ENCODE measurements at places on chromosomes 7 and 10.
A peak's percentile ranks its signal among the peaks of the same experiment; 100 is the strongest.

- no peak for DNase-seq
Observed at GRCh38 chr7:29032146-29032545, 74.0 kb upstream of the TRIL start.

DNA sequence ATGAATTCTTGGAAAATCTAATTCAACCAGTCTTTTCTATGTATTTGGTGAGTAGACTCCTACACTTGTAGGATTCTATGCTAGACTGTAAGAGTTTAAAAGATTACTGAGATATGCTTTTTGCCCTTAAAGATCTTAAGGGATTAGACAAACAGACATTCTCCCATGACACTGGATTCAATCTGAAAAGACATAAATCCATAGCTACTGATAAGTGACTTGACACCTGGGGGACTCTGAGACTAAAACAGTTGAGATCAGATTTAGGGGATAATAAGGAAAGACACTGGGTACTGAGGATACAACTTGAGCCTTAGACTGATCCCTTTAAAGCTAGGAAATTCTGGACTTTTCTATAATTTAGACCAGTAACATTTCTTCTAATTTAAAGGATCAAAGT, 1233.4 kb downstream of the XPNPEP1 start:
- DNase-seq = no peak

DNA sequence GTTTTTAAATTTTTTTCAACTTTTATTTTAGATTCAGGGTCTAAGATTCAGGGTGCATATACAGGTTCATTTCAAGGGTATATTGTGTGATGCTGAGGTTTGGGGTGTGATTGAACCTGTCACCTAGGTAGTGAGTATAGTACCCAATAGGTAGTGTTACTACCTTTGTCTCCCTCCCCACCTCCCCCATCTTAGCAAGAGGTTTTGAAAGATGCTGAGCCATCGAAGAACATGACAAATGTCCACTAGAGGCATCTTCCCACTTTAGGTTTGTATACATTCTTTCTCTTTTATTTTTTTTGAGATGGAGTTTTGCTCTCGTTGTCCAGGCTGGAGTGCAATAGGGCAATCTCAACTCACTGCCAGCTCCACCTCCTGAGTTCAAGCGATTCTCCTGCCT, 880 bp upstream of the MGAM2 start:
- DNase-seq = no peak

DNA sequence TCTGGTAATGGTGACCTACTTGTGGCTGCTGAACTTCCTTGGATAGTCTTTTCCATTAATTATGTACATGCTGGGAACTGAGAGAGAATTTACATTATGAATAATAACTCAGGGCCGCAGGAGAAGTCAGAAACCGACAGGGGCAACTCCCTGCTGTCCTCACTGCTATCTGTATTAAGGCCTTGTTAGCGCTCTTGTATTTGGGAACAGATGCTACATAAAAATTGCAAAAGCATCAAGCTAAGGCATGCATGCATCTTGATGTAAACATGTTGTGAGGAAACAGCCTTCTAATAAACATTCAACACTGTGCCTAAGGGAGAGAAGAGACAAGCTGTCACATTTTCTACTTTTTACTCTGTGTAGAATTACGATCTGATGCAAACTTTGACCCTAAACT, 158.4 kb downstream of the PARD3 start:
- DNase-seq = no peak

- DNase-seq = no peak
Observed at GRCh38 chr7:101222275-101222830, 4.4 kb downstream of the ZNHIT1 start.

DNA sequence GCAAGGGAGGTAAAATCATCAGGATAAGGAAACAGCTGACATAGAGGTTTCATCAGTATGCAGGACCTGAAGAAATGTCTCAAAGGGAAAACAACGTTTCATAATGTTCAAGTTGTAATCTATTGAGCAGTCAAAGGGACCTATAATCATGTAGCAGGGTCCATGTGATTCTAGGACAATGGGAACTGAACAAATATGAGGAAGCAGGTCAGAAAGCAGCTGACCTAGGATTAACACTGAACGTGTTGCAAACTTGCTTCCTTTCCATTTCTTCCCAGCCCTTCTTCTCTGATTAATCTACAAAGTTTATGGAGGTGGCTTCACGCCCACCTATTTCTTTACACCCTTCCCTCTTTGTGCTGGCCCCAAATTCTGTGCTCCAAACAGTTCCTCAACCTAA, 256.9 kb upstream of the AKR1E2 start:
- no peak for DNase-seq

DNA sequence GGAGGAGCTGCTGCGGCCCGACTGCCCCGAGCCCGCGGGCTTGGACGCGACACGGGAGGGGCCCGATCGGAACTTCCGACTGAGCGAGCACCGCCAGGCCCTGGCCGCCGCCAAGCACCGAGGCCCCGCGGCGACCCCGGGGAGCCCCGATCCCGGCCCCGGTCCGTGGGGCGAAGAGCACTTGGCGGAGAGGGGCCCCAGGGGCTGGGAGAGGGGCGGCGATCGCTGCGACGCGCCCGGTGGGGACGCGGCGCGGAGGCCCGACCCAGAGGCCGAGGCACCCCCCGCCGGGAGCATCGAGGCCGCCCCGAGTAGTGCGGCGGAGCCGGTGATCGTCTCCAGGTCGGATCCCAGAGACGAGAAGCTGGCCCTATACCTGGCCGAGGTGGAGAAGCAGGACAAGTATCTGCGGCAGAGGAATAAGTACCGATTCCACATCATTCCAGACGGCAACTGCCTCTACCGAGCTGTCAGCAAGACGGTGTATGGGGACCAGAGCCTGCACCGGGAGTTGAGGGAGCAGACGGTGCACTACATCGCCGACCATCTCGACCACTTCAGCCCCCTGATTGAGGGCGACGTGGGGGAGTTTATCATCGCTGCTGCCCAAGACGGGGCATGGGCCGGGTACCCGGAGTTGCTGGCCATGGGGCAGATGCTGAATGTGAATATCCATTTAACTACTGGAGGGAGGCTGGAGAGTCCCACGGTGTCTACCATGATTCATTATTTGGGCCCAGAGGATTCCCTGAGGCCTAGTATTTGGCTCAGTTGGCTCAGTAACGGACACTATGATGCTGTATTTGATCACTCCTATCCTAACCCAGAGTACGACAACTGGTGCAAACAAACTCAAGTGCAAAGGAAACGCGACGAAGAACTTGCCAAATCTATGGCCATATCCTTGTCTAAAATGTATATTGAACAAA, 1.4 kb downstream of the OTUD1 start:
- peak; percentile 75 for DNase-seq

DNA sequence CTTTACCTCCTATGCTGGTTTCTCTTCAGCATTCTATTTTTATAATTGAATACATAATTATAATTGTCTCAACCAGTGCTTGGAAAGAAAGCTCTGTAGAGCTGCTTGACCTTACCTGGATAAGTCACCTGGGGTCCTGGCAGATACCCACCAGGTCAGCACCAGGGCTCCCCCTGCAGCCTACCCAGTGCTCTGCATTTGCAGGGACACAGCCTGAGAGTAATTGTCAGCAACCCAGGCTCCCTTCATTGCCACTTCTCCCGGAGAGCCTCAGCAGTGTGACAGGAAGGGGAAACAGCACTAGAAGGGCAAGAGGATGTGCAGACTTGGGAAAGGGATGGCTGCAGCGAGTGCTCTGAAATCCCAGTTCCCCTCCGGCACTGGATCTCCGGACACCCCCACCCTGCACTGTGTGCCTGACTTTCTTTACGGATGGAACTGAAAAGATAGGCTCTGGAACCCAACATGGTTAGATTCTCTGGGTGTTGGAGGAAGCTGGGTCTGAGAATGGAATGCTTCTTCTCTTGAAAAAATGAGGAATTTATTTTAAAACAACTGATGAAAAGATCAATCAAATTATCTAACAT, 11.4 kb upstream of the PAX4 start:
- peak; percentile 61 for DNase-seq

GRCh38 chr10:112535531-112535951, 88.5 kb downstream of the VTI1A start:
- DNase-seq = no peak

- DNase-seq = no peak
Observed at GRCh38 chr10:78712147-78712546, 356.6 kb upstream of the ZMIZ1 start.

GRCh38 chr7:51273360-51273759, 43.2 kb downstream of the COBL start:
- no peak for DNase-seq

GRCh38 chr10:125209591-125210355, 49.4 kb upstream of the CTBP2 start:
- no peak for DNase-seq

- DNase-seq = no peak
Observed at GRCh38 chr7:20509892-20510572, 105.4 kb upstream of the ABCB5 start.

- no peak for DNase-seq
Observed at GRCh38 chr7:149855361-149856305, 17.5 kb downstream of the ZNF862 start.

- DNase-seq = no peak
Observed at GRCh38 chr7:33807779-33808482, 97.4 kb upstream of the BMPER start.

- DNase-seq = no peak
Observed at GRCh38 chr7:28298870-28299518, 113.3 kb upstream of the CREB5 start.

GRCh38 chr10:103683851-103684250, 171.5 kb downstream of the SH3PXD2A start:
- DNase-seq = no peak

DNA sequence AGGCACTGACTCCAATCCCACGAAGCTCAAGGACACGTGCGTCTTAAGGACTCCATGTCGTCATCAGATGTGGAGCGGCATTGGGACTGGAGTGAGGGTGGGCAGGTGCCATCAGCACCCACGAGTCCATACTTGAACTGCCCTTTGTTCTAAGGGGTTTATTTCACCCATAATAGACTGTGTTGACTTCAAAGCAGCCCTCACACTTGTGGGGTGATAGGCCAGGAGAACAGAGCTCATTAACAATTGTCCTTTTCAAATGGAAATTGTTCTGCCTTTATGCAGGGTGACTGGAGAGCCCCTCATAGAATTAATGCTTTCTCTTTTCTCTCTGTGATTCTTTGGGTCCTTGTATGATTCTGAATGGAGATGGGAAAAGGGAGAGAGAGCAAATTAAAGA, 376.9 kb upstream of the MGMT start:
- no peak for DNase-seq

DNA sequence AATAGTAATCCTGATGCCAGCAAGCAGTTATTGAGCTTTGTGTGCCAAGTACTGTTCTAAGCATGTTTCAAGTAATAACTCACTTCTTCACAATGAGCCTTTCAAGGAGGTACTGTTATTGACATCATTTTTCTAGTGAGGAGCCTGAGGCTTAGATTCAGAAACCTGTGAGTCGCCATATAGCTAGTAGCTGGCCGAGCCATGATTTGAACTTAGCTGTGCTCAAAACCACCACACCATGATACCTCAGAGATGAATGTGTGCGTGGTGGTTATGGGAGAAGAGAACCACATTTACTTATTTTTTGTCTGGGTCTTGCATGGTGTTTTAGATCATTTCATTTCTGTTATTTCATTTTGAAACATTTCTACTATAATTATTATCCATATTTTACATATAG, 578.9 kb downstream of the AUTS2 start:
- no peak for DNase-seq

- no peak for DNase-seq
Observed at GRCh38 chr10:62754963-62755362, 49.6 kb upstream of the ADO start.

DNA sequence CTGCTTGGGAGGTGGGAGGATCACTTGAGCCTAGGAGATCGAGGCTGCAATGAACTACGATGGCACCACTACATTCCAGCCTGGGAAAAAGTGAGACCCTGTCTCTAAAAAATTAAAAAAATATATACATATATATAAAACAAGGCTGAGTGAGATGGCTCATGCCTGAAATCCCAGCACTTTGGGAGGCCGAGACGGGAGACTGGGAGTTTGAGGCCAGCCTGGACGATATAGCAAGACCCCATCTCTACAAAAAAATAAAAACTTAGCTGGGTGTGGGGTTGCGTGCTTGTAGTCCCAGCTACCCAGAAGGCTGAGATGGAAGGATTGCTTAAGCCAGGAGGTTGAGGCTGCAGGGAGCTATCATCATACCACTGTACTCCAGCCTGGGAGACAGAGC, 87.6 kb downstream of the CARD11 start:
- no peak for DNase-seq

All from activated CD8-positive, alpha-beta memory T cell treated with anti-CD3 and anti-CD28 coated beads, Interleukin-2, amount 50 U/mL, for 48 hours (primary cell).